ENCODE measurements at places on chromosomes 7 and 10.

DNA sequence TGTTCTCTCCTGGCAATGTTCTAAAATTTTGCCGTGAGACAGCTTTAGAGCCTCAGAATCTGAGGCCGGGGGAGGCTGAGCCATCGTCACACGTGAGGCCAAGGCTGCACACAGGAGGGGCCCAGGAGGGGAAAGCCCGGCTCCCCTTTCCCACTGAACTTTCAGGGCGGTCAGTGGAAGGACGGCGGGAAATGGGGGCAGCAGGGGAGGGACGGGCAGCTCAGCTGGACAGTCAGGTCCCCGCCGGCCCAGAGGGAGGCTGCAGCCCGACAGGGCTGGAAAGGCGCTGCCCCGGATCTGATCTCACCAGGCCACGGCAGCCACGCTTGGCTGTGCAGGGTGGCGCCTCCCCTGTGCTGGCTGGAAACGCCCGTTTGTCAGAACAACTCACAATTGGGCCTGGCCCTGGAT is 43.3 kb upstream of the ADGRA1 start:
- DNase-seq, result no peak

DNA sequence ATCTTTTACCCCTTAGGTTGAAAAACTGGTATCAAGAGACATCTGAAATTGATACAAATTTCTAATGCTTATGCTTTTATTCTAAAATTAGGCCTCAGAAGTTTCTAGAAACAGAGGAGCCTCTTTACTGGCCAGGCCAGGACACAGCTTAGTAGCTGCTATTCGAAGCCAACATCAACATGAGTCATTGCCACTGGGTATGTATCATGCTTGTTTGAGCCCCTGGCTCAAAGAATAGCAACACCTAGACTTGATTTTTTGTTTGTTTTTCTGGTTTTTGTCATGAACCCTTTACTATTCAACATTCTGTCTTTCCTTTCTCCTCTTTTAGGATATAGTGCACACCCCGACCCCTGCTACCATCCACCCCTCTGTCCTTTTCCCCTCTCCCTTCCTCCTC is 90.9 kb upstream of the STK17A start:
- DNase-seq, result no peak

DNA sequence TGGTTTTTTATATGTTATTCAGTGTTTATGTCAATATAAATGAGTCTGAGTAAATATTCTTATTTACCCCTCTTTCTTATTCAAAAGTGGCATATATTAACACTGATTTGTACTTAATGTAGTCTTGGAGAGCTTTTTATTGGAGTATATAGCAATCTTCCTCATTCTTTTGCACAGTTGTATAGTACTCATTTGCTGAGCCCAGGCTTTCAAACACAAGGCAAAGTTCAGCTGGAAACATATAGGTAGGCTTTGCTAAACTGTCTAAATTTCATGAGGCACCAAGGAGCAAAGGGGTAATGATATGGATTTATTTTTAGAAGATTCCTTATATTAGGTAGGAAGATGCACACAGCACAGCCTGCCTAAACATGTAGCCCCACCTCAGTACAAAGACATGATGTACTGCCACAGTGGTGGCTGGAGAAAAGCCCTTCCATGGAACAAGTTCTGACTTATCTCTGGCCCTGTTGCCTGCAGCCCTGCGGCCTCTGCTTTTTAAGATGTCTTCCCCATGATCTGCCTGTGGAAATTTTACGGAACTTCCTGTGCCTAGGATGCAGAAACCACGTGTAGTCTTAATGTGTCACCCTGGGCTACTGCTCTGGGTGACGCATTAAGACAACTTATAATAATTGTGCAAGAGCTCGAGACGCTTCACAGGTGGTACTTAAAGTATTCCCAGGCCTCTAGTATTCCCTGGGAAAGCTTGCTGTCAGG is 9.6 kb upstream of the PDCD4 start:
- no peak for DNase-seq

- DNase-seq, result no peak
These were observed 108.6 kb downstream of the ADARB2 start for GRCh38 chr10:1628757-1629156.

- no peak for DNase-seq
These were observed 67.9 kb upstream of the AFAP1L2 start for GRCh38 chr10:114471906-114472876.

- DNase-seq, result no peak
These were observed 40.6 kb upstream of the PTPRZ1 start for GRCh38 chr7:121832347-121832746.

- DNase-seq, result no peak
These were observed 7.7 kb upstream of the NDST2 start for GRCh38 chr10:73819081-73819480.
